ENCODE measurements at places on chromosomes 2 and 18. TPM values are rescaled to one million over a fixed set of nuclear protein-coding genes. Genes with fewer than 3 reads are reported as not detected.

GRCh38 chr2:127683757-127684156 is 8.4 kb upstream of the LIMS2 start:
- peak; percentile 57 for DNase-seq

DNA sequence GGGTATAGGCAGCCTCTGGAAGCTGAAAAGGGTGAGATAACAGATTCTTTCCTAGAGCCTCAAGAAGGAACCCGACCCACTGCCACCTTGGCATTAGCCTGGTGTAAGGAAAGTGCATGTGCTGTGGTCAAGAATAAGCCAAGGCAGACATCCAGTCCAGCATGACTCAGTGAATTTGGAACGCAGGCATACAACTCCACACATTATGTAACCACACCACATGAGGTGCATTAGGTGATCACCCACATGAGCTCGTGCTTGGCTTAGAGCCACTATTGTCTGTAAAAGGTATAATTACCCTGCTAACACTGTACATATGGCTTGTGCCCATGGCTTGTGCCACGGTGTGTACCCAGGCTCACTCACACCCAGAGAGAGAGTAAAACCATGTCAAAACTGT is 583.7 kb upstream of the HNMT start:
- DNase-seq: no peak

- DNase-seq: peak; percentile 87
These were observed 34.2 kb upstream of the NCOA1 start for GRCh38 chr2:24456599-24457556.

DNA sequence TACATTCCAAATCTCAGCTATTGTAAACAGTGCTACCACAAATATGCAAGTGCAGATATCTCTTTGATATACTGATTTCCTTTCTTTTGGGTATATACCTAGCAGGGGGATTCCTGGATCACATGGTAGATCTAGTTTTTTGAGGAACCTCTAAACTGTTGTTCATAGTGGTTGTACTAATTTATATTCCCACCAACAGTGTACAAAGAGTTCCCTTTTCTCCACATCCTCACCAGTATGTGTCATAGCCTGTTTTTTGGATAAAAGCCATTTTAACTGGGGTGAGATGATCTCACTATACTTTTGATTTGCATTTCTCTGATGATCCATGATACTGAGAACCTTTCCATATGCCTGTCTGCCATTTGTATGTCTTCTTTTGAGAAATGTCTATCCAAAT is 6.3 kb upstream of the CCNT2 start:
- no peak for DNase-seq

GRCh38 chr2:65710356-65710755 is 278.0 kb upstream of the SPRED2 start:
- no peak for DNase-seq

DNA sequence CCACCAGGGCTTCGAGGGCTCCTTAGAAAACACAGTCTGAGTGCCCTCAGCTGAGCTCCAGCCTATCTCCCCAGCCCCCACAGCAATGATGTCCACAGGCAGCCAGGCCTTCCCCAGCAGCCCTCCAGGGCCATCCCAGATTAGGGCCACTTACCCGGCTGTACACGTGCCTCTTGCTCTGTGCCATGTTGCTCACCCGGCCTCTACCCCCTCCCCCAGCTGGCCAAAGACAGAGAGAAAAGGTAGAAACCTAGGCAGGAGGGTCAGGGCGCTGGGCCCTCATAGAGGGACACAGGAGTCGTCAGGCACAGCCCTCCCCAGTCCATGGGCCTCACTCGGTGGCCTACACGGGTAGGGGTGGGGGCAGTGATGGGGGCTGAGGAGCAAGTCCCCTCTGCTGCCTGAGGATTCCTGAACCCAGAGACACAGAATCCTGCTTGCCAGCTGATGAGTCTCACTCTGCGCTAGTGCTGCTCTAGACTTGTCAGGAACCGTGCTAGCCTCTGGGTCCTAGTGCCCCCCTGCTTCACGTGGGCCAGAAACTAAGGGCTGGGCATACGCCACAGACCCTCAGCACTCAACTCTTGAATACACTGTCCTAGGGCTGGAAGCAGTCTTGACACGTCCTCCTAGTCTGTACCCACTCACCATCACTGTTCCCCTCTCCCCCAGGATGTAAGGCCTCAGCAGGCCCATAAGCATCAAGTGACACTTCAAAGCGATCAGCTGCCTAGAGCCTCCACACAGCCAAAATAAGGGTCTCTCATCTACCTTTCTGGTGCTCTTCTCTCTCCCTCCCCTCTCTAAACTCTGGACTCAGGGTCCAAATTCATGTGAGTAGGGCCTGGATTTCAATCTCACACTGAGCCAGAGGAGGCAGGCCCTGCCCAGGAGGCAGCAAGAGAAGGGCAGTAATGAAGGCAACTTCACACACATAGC is at the start of gene DCTN1:
DCTN1 (minus strand) TSS at position 461 of the 939 bp plus-strand sequence; CDS start at position 187, 274 bp downstream.
- DNase-seq: peak; percentile 86

GRCh38 chr2:219149667-219150066 is 10.9 kb downstream of the NHEJ1 start:
- no peak for DNase-seq

- DNase-seq: no peak
These were observed 328.6 kb downstream of the SLC8A1 start for GRCh38 chr2:40123326-40123725.

- no peak for DNase-seq
These were observed 137.1 kb downstream of the MAP2 start for GRCh38 chr2:209560911-209561310.

GRCh38 chr2:20391951-20392699 is 41.5 kb upstream of the PUM2 start:
- DNase-seq: no peak

DNA sequence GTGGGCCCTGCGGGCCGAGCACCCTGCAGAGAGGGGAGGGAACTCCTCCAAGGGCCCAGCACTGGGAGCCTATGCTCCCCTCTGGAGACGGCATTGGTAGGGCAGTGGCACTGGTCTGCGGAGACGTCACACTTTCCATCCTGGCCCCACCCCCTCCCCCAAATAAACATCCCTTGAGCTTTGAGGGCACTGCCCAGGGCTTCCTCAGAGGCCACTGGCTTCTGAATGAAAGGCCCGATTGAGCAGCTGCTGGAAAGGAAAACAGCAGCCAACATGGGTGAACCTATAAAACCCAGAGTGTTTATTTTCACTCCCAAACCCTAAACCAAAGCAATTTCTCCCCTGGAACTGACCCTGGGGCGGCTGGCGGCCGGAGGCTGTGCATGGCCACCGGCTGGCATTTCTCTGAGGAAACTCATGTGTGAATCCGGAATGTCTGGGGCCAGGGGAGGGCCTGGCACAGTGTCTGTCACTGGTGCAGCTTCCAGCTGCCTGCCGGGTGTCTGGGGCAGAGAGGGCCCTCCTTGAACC is 138.9 kb downstream of the DYSF start:
- DNase-seq: no peak

DNA sequence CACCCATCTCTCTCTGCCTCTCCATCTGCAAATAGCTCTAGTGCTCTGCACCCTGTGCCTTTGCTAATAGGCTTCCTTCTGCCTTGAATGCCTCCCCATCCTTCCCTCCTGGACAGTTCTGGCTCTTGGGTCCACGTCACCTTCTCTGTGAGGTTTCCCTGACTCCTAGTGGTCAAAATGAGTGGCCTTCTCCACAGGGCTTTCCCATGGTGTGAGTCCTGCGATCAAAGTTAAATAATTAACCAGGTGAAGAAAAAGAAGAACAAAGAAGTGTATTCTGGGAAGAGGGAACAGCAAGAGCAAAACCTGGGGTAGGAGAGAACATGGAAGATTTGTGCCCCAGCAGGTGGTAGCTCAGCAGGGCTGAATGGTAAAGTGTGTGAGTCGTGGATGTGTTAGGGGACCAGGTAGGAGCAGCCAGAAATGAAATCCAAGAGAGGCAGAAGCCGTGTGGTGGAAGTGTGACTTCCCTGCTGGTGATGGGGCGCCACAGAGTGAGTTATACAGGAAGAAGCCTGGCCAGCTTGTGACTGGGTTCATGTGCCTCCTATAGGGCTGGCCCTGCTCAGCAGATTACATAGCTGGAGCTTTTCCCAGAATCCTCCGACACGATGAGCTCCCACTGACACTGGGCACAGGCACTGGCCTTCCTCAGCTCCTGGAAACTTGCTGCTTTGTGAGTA is 93.8 kb upstream of the LDAH start:
- peak; percentile 55 for DNase-seq

GRCh38 chr2:27171351-27171848 is 22.6 kb downstream of the TCF23 start:
- no peak for DNase-seq

GRCh38 chr2:220891405-220891804 is 680.7 kb downstream of the EPHA4 start:
- DNase-seq: no peak

DNA sequence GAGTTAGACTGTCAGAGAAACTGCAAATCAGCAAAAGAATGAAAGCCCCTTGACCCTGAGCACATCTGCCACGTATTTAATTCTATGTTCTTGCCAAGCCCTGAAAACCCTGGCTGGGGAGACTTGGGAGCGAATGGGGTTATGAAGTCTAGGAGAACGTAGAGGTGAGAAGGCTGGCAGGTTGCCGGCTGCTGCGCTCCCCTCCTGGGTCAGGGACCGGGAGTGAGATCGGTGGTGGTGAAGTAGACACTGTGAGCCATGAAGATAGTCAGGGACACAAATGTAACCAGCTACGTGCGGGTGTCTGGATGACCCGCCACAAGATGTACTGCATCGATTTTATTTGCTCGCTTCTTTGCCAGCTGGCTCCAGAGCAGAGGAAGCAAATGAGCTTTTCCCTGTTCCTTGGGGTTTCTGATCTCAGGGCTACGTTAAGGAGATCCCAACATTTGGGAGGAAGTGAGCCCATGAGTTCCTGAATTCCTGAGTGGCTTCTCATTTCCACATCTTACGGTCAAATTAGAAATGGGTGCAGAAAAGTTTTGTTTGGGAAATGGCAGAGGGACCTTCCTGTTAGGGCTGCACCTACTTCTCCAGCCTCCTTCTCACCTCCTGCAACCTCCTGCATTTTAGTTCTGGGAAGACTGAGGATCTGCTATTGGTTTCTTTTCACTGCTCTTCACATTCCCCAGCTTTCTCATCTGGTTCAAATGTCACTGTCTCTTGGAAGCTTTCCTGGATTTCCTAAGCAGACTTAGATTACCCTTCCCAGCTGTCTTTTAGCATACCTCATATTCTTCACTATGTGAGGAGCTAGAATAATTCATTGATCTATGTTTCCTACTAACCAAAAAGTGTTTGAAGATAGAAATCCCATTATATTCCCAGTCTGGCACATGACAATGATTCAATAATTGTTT is 360.6 kb downstream of the ZNF521 start:
- peak; percentile 63 for DNase-seq

GRCh38 chr18:26422472-26423162 is 125.7 kb downstream of the KCTD1 start:
- no peak for DNase-seq

DNA sequence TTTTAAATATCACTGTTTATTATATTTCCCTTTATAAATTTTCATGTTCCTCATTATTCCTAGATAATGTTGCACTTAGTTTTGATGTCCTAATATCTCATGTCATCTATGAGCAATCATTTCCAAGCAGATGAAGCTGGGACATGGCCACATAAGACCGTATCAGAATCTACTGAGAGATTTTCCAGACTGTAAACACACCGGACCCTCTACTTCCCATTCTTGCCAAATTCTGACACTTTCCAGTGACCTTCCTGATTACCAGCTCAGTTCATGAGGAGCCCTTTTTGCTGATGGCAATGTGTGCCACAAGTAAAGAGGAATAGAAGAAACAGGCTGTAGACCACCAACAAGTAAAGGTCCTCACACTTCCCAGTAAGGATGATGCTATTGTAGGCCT is 20.3 kb upstream of the PDE1A start:
- DNase-seq: no peak

- DNase-seq: peak; percentile 76
These were observed 41.5 kb downstream of the SCTR start for GRCh38 chr2:119482481-119483394.

- DNase-seq: no peak
These were observed 17.0 kb downstream of the TOGARAM2 start for GRCh38 chr2:28997847-28998735.

- DNase-seq: no peak
These were observed 245.1 kb downstream of the LDLRAD4 start for GRCh38 chr18:13463526-13464210.

GRCh38 chr2:123715467-123715982 is 309.6 kb upstream of the CNTNAP5 start:
- DNase-seq: no peak

GRCh38 chr2:116057538-116057937 is 1615.1 kb downstream of the DPP10 start:
- DNase-seq: no peak

DNA sequence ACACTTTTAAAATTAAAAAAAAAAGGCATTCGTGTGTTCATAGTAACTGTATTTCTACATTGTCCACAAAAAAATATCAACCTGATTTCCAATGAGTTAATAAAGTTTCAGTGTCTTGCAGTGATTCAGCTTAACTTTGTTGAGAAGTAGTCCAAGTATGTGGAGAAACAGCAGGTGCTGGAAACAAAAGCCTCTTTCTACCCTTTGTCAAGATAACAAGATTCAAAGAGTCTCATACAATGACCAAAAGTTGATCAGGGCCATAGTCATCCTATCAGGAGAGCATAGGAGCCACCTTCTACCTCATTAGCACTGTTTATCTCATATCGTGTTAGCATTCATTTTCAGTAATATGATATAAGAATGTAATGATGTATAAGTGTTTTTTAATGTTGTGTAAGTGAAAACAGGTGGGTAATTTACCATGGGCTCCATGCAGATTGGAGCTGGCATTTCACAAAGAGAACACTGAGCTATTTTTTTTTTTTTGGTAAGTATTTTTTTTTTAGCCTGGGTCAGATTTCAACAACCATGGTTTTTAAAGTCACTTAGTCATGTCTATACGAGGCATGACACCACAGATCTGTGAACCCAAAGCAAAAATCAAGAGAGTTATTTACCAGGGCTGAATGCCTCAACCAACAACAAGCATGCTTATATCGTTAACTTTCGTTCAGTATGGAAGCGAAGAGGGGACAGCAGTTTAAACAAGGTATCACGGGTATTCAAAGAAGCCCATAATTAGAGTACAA is 165.0 kb upstream of the ZNF521 start:
- DNase-seq: peak; percentile 18

The ME2 gene
- 24.2 TPM for total RNA-seq

The ABHD1 gene
- total RNA-seq: 0.09 TPM

The ATP8B1 gene
- total RNA-seq: 5.2 TPM

The LTBP1 gene
- total RNA-seq: 57.9 TPM

The HNRNPA3 gene
- 44.4 TPM for total RNA-seq

The CYBRD1 gene
- total RNA-seq: 111 TPM

The REG3G gene
- not detected for total RNA-seq

The POTEF gene
- not detected for total RNA-seq

The SEH1L gene
- 16.6 TPM for total RNA-seq

The DNAJC10 gene
- total RNA-seq: 77.4 TPM

The G6PC2 gene
- total RNA-seq: not detected
